Glomerular endothelial cell (primary cell): ENCODE measurements at places on chromosomes 2 and 18. TPM values are rescaled to one million over a fixed set of nuclear protein-coding genes. Genes with fewer than 3 reads are reported as not detected.

DNA sequence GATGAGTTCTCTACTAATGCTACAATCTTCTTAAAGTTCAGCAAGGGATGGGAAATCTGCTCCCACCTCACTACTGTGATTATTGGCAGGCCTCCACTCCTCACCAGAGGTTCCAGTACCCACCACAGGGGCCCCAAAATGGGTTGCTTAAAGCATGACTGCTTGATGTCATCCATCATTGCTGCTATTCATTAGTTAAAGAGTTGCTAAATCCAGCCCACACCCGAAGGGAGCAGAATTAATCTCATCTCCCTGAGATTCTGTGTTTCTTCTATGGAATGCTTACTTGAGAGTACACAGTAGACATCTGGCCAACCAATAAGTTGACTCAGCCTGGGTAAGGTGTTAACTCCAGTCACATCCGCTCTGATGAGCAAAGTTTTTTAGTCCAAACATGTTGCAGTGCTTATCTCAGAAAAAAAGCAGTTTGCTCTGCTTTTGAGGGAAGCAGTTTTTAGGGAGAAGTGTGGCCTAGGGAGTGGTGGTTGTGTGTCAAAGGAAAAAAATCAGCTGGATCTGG is 690.2 kb upstream of the POU3F3 start:
- no peak for DNase-seq

DNA sequence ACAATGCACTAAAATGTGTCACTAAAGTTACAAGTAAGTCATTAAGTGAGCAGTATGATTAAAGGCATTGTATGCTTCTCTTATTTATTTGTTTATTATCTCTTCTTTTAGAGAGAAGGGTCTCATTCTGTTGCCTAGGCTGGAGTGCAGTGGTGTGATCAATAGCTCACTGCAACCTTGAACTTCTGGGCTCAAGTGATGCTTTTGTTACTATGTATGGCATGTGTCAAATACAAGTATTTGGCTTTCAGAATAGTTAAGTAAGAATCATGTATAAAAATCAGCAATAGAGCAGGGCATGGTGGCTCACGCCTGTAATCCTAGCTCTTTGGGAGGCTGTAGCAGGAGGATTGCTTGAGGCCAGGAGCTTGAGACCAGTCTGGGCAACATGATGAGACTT is 15.8 kb upstream of the AAK1 start:
- no peak for DNase-seq

DNA sequence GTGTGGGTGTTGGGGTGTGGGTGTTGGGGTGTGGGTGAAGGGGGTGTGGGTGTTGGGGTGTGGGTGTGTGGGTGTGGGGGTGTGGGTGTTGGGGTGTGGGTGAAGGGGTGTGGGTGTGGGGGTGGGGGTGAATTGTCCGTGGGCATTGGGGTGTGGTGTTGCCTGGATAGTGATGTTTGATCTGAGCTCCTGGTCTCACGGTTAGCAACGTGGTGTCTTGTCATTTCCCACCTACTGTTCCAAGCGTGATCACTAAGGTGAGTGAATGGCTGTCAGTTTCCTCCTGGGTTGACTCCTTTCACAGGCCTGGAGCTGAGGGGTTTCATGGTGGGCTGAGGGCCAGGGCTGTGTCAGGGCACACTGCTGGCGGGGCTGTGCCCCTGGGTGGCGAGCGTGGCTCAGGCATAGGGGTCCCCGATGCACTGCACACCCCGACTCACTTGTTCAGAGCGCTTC is 27.2 kb downstream of the RTP5 start:
- DNase-seq, result no peak

GRCh38 chr18:58927659-58928058 is 63.0 kb downstream of the ZNF532 start:
- DNase-seq, result no peak

GRCh38 chr2:119040730-119041129 is 98.7 kb downstream of the MARCO start:
- DNase-seq, result no peak

- DNase-seq, result no peak
Measured at GRCh38 chr2:218010140-218010983, 7.6 kb upstream of the TNS1 start.

- DNase-seq, result no peak
Measured at GRCh38 chr2:113755835-113756354, 547 bp downstream of the SLC35F5 start.

DNA sequence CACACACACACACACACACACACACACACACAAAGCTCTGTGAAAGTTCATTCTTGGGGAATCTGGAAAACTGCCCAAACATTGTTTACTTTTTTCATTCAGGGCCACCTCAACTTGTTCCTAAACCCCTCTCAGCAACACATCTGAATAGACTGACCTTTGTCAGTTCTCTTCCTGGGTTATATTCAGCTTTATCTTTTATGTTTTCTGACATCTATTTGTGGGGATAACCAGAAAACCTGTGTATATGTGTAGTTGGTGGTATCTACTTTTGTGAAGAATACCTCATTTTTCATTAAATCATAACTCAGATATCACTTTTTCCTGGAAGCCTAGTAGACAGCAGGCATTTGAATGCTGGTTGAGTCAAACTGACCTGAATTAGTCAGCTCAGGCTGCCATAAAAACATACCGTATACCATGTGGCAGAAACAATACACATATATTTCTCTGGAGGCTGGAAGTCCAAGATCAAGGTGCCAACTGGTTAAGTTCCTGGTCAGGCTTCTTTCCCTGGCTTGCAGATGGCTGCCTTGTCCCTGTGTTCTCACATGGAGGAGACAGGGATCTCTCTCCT is 11.0 kb upstream of the RNF144A start:
- DNase-seq, result no peak

DNA sequence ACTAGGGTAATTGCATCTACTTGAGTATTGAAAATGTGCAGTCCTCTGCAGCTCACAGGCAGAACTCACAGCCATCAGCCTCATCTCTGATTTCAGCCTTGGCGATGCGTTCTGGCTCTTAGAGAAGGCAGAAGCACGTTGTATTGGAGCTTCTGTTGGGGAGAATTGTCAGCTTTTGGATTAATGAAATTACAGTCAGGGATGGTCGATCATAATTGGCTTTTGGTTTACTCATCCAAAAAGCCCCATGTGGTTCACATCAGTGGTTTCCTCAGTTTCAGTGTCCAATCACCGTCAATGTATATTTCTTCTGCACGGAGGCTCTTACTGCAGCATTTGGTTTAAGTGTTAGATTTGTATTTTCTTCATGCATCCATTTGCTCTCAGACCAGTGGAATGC is 218.5 kb upstream of the SOX11 start:
- DNase-seq, result no peak

DNA sequence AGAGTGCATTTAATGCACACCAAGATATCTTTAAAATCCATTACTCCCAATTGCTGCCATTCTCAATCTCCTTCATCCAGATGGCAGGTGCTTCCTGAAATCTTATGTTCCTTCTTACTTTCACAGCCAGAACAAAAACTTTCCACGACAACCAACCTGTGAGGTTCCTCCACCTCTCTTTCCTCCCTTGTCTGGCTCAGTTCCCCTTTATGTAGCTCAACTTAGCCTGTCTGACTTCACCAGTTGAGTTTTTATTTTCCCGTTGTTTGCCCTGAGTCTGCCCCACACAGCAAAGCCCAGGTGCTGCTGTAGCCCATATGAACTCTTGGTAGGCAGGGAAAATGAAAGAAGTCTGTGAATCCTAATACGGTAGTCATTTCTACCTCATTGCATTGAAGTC is 112.5 kb downstream of the MREG start:
- DNase-seq, result peak; percentile 31

- DNase-seq, result no peak
Measured at GRCh38 chr18:10122988-10123950, 209.5 kb downstream of the VAPA start.

- no peak for DNase-seq
Measured at GRCh38 chr2:148742373-148742772, 97.8 kb downstream of the EPC2 start.

DNA sequence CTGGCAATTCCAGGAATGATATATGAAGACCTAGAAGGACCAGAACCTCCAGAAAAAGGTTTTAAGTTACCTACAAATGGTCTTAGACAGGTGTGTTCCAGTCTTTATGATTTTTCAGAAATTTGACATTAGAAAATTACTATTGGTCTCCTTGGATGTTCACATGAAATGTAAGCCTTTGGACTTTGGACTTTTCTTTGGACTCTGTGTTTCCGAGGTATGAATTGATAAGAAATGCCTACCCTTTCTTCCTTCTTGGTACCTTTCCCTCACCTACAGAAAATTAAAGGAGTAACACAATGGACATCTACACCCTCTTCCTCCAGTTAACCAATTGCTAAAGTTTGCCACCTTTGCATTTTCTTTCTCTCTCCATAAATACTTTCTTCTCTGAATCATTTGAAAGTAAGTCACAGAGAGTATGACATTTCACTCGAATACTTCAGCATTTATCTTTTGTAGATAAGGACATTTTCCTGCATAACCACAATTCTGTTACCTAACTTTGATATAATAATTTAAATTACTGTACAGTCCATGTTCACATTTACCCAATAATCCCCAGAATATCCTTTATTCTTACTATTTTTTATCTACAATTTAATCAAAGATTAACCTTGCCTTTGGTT is 26.2 kb downstream of the CEP192 start:
- no peak for DNase-seq

DNA sequence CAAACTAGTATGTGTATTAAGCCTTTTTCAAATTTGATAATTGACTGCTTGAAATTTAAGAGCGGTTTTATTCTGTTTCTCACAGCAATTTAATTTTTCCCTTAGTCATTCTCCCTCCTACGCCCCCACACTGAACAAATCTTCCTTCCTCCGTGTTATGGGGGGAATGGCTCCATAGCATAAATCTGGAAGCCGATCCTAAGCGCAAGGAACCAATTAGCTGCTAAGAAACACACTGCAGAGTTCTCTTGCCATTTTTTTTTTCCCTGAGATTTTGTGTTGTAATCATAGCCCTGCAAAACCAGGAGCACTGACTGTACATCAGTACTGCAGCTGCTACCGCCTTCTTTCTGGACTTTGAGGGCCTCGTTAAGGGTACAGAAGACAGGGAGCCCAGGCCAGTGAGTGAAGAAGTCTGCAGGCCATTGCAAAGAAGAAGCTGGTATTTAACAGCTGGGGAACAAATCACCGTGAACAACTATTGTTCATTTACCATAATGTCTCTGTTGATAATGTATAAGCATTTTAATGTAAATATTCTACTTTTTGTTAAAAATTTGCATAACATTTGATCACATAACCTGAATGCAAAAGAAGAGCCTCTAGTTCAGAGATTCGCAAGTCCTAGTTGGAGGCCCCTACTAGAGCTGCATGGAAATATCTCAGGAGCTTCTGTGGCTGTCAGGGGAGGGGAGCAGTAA is 264.0 kb downstream of the LRATD1 start:
- no peak for DNase-seq

DNA sequence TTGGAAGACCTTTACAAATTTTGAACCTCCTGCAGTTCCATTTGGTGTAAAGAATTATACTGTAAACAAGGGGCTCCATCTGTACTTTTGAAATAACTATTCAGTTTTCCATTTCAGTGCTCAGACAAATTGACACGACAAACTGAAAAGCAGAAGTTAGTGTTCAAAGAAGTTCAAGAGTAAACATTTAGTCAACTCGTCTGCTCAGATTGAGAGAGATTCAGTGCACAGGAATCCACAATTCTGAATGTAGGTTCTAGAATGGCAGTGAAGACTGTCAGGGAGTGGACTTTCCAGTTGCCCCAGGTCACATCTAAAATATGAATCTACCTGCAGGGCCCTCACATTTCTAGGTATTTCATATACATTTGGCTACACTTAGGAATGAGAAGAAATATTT is 322.3 kb upstream of the TCF4 start:
- no peak for DNase-seq

DNA sequence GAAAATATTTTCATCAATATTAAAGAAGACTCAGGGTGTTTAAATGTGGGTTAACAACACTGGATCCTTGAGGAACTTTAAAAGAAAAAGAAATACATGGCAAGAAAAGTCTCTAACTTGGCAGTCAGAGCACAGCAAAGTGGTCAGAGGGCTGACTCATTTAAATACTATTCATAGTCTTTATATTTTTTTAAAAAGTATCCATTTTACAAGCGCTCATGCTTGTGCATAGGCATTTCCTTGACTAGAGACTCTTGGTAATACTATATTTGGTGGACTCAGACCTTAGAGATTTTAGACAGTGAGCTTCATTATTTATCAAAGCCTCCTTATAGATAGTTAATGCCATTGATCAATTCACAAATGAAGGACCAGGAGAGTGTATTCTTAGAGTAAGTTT is 110.2 kb downstream of the ABCA12 start:
- no peak for DNase-seq

Gene IFT172
- 13.9 and 26.8 TPM in 2 replicates for total RNA-seq

Gene SLC4A3
- total RNA-seq, result 2.0 TPM in 2 replicates

Gene TMEM17
- total RNA-seq, result 2.5 and 2.9 TPM in 2 replicates

Gene HOXD12
- not detected in 2 replicates for total RNA-seq

Gene SRD5A2
- not detected in 2 replicates for total RNA-seq

Gene SULT1C2
- total RNA-seq, result not detected in 2 replicates
